ENCODE measurements at places on chromosomes 7 and 10.

DNA sequence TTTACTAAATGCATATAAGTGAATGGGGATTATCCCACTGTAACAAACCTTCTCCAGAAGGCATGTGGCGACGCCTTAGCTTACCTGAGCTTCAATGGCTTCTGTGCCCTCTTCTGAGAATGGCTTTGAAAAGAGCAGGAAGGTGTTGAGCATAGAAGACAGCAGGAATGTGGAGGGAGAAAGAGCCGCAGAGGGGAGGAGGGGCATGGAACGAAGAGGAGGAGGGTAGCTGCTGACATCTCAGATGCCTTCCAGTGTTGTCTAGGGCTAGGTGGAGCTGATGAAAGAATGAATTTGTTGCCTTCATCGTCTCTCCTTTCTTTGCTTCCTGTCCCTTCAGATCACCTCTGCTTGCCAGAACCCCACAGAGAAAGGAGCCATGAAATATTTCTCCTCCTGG is 86.2 kb downstream of the ITIH5 start:
- no peak for DNase-seq

GRCh38 chr10:7513455-7513854 is 102.6 kb upstream of the SFMBT2 start:
- DNase-seq, result no peak

- no peak for DNase-seq
Measured at GRCh38 chr7:2175514-2175913, 57.2 kb downstream of the MAD1L1 start.

GRCh38 chr10:5633166-5633749 is 33.1 kb downstream of the ASB13 start:
- DNase-seq, result no peak

- no peak for DNase-seq
Measured at GRCh38 chr10:61793760-61794703, 107.5 kb upstream of the ARID5B start.
